Fibroblast of skin of left quadriceps (primary cell): ENCODE measurements at places on chromosomes 1 and 21.

GRCh38 chr1:58060559-58061170 is 485.9 kb downstream of the OMA1 start:
- no peak for DNase-seq

GRCh38 chr1:18384471-18384870 is 96.3 kb upstream of the KLHDC7A start:
- no peak for DNase-seq

DNA sequence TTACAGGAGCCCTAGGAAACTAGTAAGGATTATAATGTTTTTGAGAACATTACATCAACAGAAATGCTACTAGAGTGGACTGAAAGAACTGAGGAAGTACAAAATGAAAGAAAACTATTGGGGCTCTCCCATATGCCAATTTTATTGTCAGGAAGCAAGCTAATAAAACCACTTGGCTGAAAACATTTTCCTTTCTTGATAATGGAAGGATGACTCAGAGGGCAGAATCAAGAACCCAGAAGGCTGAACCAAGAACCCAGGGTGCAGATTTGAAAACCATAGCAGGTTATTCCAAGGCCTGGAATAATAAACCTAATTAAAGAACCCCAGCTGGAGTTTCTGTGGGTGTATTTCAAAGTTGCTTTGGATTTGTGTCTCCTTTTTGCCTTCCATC is 70.7 kb downstream of the RPE65 start:
- DNase-seq, result no peak

GRCh38 chr21:38853421-38853919 is 47.7 kb downstream of the ETS2 start:
- DNase-seq, result no peak

DNA sequence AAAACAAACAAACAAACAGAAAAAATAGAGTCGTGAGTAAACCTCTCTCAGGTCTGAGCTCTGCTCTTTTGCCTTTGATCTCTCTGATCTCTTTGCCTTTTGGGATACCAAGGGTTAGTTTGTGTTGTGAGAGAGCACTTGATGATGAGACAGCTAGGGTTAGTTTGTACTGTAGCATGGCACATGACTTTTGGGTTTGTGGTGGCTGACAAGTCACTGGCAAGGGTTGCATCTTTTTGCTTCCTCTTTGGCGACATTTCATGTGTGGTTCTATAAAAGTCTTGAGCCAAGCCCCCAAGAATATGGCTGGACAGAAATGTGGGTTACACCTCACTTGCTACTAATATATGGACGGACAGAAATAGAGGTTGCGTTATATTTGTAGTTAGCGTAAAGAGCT is 60.5 kb downstream of the TESK2 start:
- DNase-seq, result no peak

- no peak for DNase-seq
Observed at GRCh38 chr1:86915737-86916235, 1.4 kb downstream of the HS2ST1 start.

DNA sequence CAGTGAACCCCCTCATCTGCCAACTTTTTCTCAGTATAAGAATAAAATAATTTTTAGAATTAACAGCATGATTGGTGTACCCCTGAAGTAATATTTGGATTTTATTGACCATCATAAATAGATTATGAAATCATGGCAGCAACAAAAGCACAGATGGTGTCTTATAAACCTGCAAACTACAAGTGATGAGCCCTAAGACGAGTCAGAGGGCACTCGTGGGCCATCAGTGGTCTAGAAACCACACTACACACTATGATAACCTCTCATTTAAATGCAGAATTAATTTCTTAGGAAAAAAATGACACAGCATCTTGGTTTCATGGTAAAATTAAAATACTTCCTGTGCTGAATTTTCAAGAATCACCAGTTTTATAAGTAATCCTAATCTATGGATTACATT is 312.4 kb downstream of the PTBP2 start:
- no peak for DNase-seq

GRCh38 chr1:78091215-78091813 is 45.5 kb downstream of the GIPC2 start:
- no peak for DNase-seq

DNA sequence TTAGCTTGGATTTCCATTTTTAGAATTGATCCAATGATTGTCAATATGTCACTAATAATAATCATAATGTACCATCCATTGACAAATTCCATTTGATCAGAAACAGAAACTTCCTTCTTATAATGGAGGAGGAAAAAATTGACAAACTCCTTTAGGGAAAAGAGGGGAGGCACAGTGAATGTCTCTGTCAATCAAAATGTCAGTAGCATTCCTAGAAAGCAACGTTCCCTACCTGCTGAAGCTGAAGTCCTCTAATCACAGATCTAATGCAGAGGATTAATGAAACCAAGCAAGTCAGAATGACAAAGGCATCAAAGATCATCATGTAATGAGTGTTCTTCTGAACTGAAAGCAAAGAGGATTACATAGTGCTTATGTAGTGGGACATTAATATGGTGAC is 22.4 kb downstream of the MCOLN3 start:
- no peak for DNase-seq

- no peak for DNase-seq
Observed at GRCh38 chr1:159091180-159091560, 14.6 kb upstream of the AIM2 start.

DNA sequence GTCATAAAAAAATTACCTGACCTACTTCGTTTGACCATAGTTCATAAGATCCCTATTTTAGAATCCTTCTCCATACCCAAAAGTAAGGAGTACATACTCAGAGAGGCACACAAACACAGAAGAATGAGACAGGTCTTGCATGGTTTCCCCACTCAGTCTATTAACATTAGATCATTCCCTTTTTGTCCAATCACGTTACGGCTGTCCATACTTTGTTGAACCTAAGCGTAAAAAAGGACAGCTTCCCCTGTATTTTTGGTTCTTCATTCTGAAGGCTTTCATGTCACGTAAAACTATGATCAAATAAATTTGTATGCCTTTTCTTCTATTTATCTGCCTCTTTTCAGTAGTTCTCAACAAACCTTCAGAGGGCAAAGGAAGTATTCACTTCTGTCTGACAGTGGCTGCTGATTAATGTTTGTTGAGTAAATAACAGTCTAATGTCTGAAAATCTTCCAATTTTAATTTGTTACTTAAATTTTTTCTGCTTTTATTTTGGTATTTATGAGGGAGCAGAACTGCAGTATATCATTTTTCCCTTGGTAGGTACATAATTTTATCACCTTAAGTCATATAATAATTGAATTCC is 16.4 kb downstream of the PKN2 start:
- no peak for DNase-seq

DNA sequence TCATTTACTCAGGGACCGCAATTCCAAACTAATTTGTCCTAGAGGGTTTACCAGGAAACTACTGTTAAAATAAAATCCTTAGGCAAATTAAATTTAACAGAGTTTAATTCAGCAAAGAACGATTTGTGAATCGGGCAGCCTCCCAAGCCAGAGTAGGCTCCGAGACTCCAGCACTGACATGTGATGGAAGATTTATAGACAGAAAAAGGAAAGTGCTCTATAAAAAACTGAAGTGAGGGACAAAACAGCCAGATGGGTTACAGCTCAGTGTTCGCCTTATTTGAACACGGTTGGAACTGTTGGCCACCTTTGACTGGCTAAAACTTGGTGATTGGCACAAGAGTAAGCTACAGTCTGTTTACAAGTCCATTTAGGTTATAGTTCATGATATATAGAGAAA is 35.2 kb upstream of the RCSD1 start:
- no peak for DNase-seq

DNA sequence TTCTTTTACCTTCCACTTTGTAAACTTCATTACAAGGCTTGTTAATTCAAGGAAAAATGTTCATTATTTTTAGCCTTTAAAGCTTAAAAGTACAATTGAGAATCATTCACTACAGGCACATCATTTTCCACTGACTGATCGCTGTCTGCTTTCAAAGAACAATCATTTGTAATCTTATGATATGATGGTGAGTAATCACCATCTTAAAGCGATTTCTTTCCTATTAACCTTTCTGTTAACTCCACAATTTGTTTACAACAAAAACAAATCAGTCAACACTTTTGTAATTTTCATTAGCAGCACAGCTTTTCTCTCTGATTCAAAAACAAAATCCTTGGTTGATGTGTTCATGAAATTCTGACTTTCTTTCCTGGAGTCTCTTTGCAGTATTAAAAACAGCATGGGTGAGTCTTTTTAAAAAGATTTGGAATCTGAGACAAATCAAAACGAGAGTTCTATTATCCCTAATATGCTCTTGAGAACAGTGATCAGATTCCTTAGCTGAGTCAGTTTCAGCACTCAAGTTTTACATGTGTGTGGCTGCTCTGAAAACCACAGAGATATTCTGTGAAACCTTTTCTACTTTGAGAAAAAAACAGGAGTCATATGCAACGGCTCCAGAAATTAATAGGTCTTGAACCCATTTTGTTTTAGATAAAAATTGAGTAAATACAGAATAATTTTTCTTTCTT is 145.8 kb upstream of the TMPRSS15 start:
- DNase-seq, result peak; percentile 47

GRCh38 chr1:155934936-155935590 is 850 bp upstream of the KHDC4 start:
- no peak for DNase-seq

DNA sequence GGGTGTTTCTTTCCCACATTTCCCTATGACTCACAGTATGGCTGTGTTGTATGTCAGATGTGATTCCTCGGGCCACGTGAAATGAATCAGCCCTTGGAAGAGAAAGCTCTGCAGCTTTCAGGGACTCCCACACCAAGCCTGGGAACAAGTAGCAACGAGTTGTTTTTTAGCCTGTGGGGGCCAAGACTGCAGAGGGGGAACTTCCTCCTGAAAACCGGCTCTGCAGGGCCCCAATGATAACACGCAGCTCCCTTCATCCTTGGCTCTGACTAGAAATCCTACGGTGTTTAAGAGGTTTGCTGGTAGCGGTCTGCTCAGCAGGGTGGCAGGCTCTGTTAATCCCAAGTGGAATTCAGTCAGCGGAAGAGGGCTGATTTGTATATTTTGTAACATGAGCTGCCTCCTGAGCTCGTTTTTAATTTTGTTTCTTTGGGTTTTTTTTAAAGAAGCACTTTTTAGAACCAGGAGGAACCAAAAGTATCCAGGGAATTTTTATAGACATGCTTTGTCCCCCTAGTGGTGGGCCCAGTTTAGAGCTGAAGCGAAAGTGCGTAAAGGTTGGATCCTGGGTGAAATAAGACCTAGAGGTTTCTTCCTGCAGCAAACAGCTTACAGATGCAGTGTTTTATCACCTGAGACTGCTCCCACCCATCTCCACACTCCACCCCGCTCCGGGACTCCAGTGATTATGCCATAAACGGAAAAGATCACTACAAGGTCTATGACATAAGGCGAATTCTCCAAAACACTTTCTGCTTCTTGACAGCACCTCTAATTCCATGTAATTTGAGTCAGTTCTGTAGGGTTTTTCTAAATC is 48.8 kb downstream of the LAMC2 start:
- peak; percentile 84 for DNase-seq

GRCh38 chr21:17784604-17785402 is 34.4 kb downstream of the C21orf91 start:
- no peak for DNase-seq

DNA sequence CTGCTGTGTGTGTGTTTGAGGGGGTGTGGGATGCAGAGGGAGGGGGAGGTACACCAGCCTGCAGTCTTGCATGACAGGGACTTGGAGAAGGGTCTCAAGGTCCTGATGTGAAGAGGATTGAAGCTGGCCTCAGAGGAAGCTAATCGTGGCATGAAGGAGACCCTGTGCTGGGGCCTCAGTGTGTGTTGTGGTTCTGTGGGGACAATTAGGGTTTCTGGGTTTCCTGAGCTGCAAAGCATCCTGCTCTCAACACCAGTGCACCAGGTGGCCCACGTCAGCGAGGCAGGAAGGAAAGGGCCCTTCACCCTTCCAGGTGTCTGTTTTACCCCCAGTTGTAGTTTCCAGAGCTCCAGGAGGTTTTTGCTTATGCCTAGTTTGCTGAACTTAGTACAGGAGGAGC is 52.8 kb downstream of the TENT5C start:
- no peak for DNase-seq

DNA sequence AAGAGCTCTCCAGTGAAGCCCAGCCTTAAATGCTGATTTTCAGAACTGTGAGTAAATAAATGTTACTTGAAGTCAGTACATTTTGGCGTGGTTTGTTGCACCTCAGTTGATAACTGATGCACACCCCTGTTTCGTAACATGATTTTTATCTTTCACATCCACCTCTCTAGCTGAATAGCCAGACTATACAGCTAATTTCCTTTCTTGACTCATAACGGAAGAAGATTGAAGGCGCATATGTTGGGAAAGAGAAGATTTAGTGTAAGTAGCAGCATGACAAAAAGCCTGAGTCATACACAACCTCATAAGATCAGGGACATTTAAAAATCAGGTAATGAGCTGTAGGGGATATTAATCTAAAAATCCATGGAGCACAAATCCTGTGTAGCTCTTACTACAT is 716.2 kb upstream of the ZP4 start:
- DNase-seq, result no peak

GRCh38 chr21:41507521-41508414 is at the start of gene TMPRSS2:
TMPRSS2 (minus strand) TSS chr21:41508158; CDS start chr21:41498133, 10,025 bp downstream.
- DNase-seq, result no peak

GRCh38 chr1:47524272-47524671 is 86.4 kb downstream of the FOXD2 start:
- DNase-seq, result no peak

DNA sequence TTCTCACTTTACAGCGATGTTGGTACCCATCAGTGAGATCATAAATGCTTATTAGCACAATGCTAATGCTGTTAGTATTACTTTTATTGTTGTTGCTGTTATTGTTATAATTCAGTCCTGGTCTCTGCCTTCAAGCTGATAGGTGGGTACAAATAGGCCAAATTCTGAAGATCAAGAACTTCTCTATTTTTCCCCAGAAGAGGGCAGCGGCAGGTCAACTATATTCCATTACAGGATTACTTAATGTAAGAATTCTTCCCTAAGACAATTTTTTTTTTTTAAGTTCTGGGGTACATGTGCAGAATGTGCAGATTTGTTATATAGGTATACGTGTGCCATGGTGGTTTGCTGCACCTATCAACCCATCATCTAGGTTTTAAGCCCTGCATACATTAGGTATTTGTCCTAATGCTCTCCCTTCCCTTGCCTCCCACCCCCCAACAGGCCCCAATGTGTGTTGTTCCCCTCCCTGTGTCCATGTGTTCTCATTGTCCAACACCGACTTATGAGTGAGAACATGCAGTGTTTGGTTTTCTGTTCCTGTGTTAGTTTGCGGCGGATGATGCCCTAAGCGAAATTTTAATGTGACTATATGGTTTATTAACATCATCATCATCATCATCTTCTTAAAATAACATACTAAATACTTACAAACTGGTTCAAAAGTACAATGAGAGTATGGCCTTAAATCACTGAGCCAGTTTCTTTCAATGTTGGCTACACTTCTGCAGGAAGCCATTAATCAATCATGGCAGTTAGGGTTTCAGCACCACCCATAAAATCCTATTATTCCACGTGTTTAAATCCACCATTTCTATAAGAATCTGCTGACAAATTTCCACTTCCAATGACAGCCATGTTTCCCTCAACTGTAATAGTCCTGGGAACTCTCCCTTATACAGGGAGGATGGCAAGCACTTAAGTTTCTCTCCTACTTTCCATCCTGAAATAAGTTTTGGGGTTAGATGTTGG is 19.2 kb downstream of the SLC19A2 start:
- peak; percentile 8 for DNase-seq
